ENCODE measurements at places on chromosomes 7 and 10. TPM values are rescaled to one million over a fixed set of nuclear protein-coding genes. Genes with fewer than 3 reads are reported as not detected.

FFAR4 gene
- total RNA-seq, result not detected

C10orf143 gene
- total RNA-seq, result not detected

PARG gene
- total RNA-seq, result 37.6 TPM

DNA sequence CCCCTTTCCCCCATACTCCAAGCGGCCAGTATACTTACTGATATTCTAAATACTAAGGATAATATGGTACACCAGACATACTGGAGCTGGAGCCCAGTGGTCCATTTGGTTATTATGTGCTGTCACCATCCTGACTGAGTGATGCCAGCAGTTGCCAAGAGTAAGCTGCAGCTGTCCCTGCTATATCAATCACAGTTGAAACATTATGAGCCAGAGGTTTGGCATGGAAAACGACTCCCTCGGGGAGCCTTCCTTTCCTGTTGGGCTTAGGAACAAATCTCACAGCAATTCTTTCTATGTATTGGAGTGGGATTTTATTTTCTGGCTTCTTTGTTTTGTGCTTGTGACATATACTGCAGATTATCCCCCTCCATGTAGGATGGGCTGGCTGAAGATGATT lies 32.6 kb downstream of the STRIP2 start:
- no peak for DNase-seq

DNA sequence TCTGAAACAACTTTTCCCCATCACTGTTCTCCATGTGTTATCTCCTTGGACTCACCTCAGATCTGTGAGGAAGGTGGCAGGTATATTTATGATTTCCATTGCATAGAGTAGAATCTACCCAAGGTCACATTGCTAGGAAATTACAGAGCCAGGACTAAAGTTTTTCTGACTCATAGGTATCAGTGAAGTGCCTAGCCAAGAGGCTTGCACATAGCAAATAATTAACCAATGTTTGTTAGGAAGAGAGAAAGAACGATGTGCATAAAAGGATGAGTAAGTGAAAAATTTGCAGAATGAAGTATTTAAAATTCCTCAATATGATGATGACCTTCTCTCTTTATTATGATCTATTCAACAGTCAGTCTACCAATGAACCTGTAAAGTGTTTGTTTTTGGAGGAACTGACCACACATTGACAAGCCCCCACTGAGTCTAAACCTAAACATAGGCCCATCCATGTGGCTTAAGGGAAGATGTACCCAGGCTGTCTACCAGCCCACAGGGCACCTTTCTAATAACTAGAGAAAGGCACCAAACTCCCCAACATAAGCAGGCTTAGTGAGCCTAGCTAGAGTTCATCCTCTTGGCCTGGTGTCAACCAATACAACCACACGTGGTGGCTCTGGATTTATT lies 252.9 kb upstream of the ZMIZ1 start:
- no peak for DNase-seq
